ENCODE measurements at places on chromosomes 13 and 19.

- DNase-seq = no peak
Observed at GRCh38 chr19:38837656-38838121, 6.1 kb upstream of the ECH1 start.

- DNase-seq = no peak
Observed at GRCh38 chr13:29674532-29674931, 79.0 kb upstream of the SLC7A1 start.

DNA sequence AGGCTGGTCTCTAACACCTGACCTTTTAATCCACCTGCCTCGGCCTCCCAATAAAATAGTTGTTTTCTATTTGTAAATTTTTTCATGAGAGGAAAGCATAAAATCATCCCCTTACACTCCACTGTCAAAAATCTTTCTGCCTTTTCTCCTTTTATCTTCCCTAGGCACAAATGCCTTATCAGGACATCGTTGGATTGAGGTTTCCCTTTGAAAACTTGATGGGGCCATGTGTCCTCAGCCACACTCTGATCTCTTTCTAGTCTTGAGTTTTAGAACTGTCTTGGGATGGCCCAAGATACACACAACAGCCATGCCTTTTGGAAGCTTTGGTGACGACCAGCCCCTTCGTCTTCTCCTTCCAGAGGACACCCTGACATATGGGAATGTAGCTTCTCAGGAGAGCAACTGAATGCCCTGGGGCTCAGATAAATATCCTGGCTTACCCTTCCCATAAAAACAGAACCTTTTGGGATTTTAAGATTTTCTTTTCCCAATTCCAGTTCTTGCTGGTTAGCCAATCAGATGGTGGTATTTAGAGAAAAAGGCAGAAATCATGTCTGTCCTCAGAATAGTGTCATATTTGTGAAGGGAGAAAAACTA lies 112.4 kb downstream of the ZNF429 start:
- no peak for DNase-seq

GRCh38 chr13:24149246-24150032 lies 11.1 kb upstream of the SPATA13 start:
- no peak for DNase-seq

DNA sequence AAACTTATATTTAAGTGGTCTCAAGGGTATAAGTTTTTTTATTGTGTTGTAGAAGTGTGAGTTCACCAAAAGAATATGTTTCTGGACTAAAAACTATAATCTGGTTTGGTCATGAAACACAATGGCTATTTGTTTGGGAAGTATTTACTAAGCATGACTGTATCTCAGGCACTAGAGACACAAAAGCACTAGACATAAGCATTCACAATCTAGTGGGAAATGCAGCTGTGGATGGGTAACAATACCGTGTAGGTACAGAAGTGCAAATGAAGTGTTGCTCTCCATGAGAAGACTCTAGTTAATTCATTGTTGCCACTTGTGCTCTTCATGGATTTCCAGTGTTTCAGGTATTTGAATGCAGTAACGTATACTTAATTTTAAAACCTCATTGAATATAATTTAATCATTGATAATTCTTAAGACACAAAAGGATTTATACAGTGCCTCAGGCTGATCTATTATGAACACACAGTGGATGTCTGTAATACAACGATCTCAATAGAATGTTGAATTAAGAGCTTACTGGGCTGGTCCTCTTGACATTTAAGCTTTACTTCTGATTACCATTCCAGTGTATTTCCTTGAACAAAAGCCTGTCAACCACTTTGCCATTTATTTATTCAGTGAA lies 50.9 kb downstream of the TPT1 start:
- no peak for DNase-seq

DNA sequence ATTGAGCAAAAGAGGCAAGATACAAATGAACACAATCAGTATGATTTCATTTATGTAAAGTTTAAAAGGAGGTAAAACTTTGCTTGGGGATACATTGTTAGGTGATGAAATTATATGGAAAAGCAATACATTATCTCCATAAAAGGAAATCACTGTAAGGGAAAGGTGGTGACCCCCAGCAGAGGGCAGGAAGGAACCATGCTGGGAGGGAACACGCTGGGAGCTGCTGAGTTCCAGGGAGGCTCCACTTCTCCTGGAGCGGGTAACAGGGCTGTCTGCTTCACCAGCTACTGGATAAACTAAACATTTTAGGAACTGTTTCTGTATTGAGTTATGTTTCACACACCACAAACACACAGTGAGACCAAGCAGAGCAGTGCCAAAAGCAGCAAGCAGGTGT lies 91.2 kb downstream of the KATNAL1 start:
- no peak for DNase-seq

DNA sequence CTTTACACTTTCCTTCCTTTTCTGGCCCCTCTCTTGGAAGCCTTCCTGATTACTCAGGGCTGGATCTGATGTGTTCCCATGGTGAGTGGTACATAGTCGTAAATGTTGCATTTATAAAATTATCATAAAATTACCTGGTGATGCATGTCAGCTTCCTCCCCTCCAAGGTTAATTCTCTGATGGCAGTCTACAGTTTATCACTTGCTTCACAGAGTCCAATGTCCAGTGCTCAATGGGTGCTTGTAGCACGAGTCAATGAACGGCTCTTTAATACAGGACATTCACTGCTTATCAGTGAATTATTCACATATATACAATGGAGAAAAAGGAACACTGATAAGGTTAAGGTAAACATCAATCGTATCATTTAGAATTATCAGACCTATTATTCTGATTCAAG lies 27.0 kb upstream of the OXGR1 start:
- DNase-seq = no peak

DNA sequence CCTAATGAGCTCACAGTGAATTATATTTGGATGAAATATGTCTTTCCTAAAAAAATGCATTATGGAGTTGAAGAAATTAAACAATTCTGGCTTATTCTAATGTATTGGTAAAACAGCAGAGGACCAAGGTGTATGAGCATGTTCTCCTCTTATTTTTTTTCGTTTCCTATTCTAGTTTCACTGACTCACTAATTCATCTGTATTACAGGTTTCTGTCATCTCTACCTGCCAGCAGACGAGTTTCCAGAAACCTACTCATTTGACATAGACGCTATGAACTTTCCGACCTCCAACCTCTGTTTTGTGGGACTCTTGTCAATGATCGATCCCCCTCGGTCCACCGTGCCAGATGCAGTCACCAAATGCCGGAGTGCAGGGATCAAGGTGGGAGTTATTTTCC lies 20.3 kb downstream of the ATP12A start:
- DNase-seq = no peak

GRCh38 chr19:51433043-51433442 lies 15.6 kb upstream of the SIGLEC10 start:
- no peak for DNase-seq

DNA sequence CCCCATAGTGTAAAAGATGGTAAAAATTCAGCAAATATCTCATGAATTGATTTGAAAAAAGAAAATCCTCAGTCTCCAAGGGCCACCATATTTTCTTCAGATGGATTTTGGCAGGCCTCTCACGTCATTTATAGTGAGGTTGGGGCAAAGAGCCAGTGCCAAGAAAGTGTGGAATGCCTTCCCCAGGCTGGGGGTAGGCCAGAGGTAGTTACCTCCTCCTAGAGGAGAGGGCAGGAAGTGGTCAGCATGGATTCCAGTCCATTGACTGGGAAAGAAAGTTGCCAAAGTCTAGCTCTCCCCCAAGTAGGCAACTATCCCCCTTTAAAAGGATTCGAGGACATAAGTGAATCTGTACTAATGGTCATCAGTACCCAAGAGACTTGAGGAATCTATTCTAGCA lies 68.4 kb upstream of the KCTD4 start:
- DNase-seq = no peak

DNA sequence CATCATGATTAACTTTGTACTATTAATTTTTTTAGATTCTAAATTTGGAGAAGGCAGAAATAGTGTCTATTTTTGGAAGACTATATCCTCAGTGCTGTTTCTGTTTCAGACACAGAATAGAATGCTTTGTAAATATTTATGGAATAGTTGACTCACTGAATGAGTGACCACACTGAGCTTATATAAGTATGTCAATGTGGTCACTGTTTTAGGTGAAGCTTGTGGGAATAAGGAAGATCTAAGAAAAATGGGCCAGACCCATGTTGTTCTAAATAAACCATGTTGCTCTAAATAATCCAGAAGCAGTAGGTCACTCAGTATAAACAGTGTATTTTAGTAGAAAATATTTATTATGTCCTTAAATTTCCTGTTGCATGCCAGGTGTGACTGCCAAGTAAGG lies 45.5 kb upstream of the DACH1 start:
- no peak for DNase-seq

GRCh38 chr13:29171244-29171643 lies 351.1 kb downstream of the MTUS2 start:
- DNase-seq = no peak

- no peak for DNase-seq
Observed at GRCh38 chr19:28042516-28042915, 1170.4 kb downstream of the UQCRFS1 start.

DNA sequence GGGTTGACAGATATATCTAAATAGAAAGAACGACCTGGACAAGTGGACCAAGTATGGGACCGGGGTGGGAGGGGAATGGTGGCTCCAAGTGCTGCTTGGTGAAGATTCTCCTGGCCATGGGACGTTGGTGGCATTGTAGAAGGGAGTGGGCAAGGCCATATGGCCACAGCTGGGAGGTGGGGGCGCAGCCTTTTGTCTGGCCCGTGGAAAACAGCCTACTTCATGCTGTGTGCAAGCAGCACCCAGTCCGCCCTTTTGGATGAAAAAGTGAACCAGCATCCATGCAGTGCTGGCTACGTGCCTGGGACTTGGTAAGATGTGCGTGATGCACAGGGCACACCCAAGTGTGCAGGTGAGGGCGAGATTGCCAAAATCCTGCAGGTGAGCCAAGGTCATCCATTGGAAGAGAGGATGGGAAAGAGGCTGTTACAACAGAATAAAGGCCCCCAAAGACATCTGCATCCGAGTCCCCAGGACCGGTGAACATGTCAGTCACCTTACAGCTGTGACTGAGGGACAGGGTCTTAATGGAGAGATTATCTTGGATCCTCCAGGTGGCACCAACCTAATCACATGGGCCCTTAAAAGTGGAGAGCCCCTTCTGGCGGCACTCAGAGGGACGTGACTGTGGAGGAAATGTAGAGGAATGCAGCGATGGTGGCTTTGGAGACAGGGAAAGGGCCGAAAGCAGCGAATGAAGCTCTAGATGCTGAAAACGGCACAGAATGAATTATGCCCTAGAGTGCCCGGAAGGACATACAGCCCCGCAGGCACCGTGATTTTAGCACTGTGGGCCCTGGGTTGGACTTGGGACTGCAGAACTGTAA lies 40.8 kb downstream of the TEX29 start:
- no peak for DNase-seq

DNA sequence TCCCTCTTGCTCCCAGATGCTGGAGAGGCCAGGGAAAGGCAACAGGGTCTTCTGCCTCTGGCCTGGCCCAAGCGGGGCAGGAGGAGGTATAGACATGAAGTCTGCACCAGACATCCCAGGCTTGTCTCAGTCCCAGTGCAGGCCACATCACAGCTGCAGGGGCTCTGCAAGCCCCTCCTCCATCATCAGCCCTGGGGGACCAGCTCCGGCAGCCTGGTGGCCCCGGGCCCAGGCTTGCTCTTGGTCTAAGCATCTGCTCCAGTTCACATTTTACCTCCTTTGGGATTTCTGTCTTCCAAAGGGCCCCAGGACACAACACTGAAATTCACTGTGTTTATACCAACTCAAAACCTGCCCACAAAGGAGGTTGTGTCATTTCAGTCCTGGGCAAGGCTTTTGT lies 359.4 kb downstream of the ZNF536 start:
- no peak for DNase-seq

DNA sequence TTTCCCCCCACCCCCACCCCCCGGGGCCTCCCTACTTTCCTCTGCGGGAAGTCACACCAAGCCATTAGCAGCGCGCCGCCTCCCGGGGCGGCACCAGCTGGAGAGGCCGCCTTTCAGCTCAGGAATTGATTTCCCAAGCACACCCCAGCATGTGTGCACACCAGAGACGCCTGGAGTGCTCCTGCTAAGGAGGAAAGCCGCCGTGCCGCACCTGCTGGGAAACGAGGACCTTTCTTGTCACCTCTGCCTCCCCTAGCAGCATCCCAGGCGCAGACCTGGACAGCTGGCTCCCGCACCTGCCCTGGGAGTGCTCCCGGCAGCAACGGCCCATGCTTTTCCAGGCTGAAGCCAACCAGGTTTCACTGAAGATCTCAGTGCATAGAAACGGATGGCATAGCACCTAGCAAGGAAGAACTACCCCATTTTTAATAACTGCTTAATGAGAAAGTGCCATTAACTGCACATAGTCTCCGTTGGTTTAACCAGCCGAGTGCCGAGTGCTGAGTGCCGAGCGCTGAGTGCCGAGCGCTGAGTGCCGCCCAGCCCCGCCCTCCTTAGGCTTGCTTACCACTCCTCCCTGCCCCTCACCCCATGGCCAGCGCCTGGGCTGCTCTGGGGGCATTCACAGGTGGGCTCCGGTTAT lies 165.0 kb downstream of the USP12 start:
- DNase-seq = no peak

DNA sequence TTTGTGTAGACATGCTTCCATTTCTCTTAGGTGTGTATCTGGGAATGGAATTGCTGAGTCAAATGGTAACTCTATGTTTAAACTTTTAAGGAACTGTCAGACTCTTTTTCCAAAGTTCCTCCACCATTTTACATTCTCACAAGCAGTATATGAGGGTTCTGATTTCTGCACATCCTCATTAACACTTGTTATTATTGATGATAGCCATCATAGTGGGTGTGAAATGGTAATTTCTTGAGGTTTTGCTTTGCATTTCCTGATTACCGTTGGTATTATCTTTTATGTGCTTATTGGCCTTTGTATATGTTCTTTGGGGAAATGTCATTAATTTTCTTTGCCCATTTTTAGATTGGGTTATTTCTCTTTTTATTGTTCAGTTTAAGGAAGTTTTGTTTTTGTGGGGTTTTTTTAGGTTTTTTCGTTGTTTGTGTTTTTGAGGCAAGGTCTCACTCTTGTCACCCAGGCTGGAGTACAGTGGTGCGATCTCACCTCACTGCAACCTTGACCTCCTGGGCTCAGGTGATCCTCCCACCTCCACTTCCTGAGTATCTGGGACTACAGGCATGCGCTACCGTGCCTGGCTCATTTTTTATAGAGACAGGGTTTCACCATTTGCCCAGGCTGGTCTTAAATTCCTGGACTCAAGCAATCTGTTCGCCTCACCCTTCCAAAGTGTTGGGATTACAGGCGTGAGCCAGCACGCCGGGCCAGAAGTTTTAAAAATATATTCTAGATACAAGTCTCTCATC lies 34.3 kb downstream of the NAA16 start:
- DNase-seq = no peak

All from T-helper 2 cell treated with Interferon-gamma antibody and Interleukin-4, amounts not matched to agents 5 μg/mL and 100 μg/mL, for 36 hours (primary cell).